ENCODE measurements at places on chromosomes 16 and 17. TPM values are rescaled to one million over a fixed set of nuclear protein-coding genes. Genes with fewer than 3 reads are reported as not detected.
A peak's percentile ranks its signal among the peaks of the same experiment; 100 is the strongest.

The PLD6 gene
- total RNA-seq: 1.6 TPM

The OR1A1 gene
- not detected for total RNA-seq

The TSPOAP1 gene
- not detected for total RNA-seq

The RRAD gene
- 0.12 TPM for total RNA-seq

The CNGB1 gene
- not detected for total RNA-seq

The PRSS22 gene
- not detected for total RNA-seq

The KRTAP1-5 gene
- 0.27 TPM for total RNA-seq

The CCDC43 gene
- 30.8 TPM for total RNA-seq

The GAST gene
- not detected for total RNA-seq

The MT3 gene
- not detected for total RNA-seq

The ABCA5 gene
- 2.6 TPM for total RNA-seq

DNA sequence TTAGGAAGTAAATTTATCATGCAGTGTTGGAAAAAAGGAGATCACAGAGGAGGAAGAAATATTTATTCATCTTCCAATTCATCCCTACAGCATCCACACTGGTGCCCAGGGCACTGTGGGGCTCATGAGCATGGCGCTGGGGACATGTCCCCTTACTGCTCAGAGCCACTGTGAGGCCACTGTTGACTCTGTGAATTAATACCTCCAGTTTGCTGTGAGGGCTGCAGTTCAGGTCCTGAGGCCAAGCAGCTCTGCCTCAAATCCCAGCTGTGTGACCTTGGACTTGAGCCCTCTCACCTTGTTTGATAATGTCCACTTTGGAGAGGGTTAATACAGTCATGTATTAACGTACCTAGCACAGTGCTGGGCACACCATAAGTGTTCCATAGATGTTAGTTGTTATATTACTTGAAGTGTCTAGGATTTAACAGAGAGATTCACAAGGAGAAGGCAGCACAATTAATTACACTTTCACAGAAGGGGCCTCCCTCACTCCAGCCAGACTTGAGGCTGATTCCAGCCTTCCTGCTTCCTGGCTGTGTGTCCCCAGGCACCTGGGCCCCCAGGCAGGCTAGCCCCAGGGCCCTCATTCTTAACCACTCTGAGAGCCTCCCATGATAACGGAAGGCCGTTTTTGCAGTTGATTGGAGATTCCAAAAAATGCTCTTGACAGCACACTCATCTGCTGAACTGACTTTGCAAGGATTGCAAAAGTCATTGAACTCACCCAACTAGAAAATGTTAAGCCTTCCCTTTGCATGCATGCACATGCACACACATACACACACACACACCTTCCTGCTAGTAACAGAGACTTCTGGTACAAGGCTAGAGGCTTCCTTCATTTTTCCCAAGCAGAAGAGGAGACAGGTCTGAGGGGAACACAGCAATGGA, 29.4 kb downstream of the KATNIP start:
- no peak for DNase-seq

DNA sequence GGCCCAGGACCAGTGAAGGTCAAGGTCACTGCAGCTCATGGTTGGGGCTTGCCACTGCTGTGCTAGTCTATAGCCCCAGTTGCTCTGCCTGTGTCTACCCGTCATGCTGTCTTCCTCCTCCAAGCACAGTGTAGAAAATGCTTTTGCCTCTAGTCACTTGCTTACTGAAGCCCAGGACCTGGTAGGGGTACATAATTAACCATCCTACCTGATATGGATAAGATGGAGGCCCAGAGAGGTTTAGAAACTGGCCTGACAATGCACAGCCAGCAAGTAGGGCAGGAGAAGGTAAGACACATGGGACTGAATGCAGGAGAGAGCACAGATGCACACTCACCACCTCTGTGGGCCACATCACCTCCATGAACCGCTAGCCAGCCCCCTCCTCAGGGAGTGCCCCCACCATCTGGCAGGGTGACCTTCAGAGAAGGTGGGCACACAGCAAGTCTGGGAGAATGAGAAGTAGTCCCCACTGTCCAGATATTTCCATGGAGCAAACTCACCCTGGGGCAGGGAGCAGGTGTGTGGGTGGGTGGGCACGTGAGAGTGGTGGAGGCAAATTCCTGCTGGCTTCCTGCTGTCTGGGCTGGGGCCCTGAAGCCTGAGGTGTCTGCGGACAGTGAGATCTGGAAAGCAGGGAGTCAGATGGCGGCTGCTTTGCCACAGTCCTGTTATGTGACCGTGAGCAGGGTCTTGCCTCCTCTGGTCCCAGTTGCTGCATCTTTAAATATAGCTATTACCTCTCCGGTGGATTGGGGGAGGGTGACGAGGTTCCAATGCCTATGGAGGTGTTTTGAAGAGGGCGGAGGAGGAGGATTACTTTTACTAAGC, 1.0 kb downstream of the CX3CL1 start:
- no peak for DNase-seq

DNA sequence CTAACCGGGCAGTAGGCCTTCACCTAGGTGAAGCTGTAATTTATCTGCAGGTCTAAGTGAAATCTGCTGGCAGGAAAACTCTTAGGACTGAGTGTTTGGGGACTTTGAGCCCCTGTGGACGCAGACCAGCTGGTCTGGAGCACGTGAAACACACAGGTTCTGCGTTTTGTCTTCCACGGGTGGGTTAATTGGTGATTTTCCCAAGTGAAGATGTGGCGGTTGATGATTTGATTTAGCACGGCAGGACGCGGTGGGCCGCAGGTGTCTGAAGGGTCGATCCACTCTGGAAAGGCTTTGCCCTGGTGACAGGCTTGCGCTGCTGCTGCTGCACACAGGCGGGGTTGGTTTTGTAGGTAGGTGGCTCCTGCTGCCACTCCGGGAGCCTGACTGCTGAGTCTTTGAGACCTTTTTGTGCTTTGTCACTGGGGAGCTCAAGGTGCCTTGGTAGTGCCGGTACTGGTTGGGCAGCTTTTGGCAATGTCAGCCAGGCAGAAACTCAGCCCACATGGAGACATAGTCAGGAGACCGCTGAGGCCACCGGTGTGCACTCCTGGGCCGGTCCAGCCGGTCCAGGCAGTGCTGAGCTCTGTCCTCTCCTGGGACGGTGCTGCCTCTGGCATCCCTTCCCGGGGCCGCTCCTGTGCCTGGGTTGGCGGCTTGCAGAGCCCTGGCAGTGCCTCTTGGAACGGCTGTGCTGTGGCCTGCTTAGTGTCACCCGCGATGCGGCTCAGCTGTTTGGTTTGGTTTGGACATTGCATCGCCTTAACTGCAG, 2.3 kb downstream of the BAIAP2 start:
- no peak for DNase-seq

- DNase-seq: peak; percentile 87
Observed at GRCh38 chr17:82241183-82241925, 12.5 kb downstream of the SLC16A3 start.

GRCh38 chr17:58702045-58702476, 9.7 kb downstream of the RAD51C start:
- no peak for DNase-seq

- DNase-seq: peak; percentile 58
Observed at GRCh38 chr17:40320756-40321523, 12.0 kb downstream of the RARA start.

DNA sequence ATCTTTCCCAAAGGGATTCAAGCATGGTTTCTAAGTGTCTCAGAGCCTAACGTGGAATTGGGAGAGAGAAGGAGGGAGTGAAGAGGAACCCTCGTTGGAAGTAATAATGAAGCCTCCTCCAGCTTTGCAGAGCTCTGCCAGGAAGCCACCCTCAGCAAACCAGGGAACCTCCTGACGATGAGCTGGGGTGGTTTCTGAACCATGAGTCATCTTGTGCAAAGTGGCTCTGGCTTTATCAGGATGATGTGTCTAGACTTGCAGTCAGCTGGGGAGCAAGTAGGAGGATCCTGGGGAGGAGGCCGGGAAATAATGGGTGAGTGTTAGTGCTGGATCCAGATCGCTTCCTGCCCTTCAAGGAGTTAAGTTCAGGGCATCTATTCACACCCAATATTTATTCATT, 191.7 kb upstream of the RBFOX1 start:
- DNase-seq: peak; percentile 51

DNA sequence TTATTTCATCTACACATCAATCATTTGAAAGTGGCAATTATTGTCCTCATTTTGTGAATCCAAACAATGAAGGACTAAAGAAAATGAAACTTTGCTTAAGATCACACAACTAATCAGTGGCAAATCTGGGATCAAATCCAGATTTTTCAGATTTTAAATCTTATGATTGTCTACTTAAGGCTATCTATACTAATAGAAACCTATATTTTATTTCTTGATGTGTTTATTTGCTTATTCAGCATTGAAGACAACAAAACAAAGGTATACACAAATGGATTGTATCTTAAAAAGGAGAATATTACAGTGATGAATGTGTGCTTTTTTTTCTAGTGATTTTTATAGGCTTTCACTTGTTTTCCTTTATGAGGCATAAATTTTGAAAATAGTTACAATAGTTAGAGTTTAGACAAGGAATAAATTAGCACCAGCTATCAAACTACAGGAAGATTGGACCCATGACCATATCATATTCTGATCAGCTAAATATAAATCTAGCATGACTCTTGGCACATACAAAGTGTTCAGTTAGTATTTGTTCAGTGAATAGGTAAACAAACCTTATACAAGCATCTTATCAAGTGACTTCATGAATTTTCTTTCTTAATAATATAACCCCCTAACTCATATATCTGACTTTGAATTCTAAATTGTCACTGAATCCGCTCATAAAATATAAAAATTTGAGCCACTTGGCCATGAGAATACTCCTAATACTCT, 20.5 kb downstream of the VMP1 start:
- no peak for DNase-seq

GRCh38 chr17:72631568-72631948, 460.9 kb downstream of the SLC39A11 start:
- no peak for DNase-seq

- peak; percentile 94 for DNase-seq
Observed at GRCh38 chr17:41773190-41773588, 13.3 kb downstream of the JUP start.

DNA sequence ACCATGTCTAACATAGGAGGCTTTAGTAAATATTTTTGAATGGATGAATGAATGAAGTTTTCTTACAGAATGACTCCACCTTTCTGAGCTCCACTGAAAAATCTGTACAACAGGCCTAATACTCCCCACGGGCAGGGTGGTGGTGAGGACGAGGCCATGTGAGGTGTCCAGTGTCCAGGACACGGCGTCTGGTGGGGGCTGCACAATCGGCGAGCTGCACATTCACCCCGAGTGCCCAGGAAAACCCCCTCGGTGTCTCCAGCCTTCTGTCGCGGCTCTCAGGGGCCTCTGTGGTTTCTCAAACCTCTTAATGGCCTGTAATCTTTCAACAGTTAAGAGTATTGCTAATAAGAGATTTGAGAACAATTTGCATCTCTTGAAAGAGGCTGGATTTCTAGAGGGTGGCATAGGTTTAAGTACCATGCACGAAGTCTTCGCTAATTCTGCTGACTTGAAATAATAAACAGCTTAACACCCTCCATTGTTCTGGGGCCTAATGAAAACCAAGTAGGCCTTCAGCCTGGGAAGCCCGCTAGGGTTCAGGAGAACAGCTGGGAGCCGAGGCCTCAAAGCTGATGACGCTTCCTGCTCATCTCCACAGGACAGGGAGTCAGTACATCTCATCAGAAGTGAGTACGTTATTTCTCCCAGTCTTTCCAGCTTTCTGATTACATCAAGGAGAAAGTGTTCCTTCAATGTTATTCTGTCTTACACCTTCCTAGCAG, 304.6 kb upstream of the FOXF1 start:
- no peak for DNase-seq

GRCh38 chr17:39404542-39405378, 3.3 kb upstream of the FBXL20 start:
- no peak for DNase-seq

DNA sequence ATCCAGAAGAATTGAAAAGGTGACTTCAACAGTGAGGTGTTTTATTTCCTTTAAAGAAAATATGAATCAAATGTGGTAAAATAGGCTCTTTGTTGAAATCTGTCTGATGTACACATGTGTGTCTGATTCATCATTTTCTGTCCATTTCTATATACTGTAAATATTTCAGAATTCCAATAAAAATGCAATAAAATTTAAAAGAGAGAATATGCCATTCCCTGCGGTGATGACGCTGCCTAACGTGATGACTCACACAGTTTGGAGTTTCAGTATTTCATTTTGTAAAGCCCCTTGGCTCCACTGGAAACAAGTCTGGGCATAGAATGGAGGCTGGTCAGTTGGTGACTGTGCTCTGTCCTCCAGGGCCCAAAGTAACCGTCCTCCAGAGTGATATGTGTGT, 482.5 kb upstream of the CDH5 start:
- DNase-seq: no peak

- no peak for DNase-seq
Observed at GRCh38 chr16:22030087-22030812, 22.3 kb downstream of the MOSMO start.

DNA sequence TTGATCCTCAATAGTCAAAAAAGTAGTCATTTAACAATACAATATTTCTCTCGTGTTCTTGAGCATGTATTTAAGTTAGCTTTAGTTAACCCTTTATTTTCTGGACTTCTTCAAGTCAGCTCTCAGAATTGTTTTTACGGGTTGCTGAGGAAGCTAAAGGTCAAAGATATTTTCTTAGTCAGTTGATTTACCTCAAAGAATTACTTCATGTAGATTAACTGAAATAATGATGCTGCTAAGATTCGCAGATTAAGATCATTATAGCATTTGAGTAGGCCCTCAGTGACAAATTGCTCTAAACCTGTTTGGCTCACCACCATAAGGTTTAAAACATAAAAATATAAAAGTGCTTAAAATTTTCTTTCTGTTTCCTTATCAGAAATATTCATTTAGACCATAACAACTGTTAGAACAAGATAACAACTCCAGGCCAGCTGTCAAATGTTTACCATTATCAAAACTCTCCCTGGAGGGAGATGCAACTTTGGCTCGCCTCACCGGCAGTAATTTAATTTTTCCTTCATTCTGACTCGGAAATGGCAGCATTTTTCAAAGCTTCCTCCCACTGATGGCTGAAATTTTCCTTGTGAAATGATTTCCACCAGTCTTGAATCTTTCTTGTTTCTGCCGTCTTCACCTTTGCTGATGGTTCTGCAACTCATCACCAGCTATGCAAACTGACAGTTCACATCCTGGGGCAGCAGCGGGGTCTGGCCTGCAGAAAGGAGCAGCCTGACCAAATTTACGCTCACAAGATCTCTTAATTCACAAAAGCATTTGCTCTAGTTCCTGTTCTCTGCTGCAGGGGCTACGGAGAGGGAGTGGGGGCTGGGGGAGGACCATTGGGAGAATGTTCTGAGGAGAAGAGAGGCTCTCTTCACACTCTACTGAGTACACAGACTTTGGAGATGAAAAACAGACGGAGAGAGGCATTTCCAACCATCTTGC, 254.8 kb upstream of the TBX2 start:
- DNase-seq: no peak

Data from H4 (cell line).